ENCODE measurements at places on chromosomes 4 and X. TPM values are rescaled to one million over a fixed set of nuclear protein-coding genes. Genes with fewer than 3 reads are reported as not detected.

GRCh38 chr4:7847206-7847605 lies 92.5 kb downstream of the AFAP1 start:
- DNase-seq: no peak

DNA sequence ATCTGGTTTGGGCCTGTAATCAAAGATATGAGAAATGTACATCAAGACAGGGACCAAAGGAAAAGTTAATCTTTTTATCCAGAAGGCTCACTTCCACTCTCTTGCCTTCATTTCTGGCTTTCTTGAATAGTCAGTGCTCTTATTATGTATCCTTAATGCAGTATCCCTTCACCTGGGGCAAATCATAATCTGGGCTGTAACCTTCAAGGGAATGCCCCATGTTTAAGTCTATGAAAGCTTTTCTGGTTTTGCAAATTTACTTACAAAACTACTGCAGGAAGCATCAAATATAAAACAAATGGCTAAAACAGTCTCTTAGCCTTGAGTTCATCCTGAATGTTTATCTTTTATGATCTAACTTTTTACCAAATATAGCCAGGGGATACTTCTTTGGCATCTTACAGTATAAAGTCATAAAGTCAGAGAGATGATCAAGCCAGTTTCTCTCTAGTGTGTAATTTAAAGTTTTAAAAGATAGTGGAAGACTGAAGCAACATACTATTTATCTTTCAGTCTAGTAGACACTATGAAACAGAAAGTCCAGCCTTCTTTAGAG lies 1214.8 kb downstream of the STIM2 start:
- DNase-seq: no peak

DNA sequence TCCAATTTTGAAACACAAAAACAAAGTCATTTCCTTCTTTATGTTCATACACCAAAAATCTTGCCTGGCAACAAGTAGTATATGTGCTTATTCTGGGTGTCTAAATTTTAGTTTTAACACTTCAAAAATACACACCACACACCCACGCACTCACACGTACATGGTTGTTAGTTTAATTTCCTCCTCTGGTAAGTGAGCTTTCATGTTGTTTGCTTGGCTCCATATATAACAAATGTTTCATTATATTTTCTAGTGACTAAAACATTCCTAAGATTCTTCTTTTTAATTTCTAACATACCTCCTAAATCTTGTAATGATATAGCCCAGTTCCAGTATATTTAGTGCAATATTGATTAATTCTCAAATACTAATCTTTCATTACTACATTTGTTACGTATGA lies 80.9 kb downstream of the PRDM5 start:
- no peak for DNase-seq

- DNase-seq: no peak
These were observed 385.6 kb upstream of the ADGRL3 start for GRCh38 chr4:60814549-60814948.

DNA sequence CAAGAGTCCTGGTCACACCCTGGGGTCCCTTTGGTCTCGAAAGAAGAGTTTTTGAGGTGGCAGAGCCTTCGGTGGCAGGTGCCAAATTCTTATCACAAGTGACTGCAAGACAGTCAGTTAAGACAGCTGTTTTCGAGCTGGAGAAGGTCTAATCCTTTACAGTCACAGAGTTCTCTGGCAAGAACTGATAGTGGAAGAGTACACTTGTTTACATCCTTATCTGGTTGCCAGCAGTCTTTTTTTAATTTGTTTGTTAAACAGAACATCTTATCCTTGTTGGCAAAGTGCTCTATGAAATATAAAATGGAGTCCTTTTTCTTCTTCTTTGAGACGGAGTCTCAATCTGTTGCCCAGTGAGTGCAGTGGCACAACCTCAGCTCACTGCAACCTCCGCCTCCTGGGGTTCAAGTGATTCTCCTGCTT lies 50.4 kb upstream of the ELOVL6 start:
- DNase-seq: no peak

GRCh38 chr4:86100539-86101215 lies 259.2 kb downstream of the MAPK10 start:
- no peak for DNase-seq

GRCh38 chr4:157961229-157961990 lies 211.4 kb downstream of the GASK1B start:
- DNase-seq: no peak

DNA sequence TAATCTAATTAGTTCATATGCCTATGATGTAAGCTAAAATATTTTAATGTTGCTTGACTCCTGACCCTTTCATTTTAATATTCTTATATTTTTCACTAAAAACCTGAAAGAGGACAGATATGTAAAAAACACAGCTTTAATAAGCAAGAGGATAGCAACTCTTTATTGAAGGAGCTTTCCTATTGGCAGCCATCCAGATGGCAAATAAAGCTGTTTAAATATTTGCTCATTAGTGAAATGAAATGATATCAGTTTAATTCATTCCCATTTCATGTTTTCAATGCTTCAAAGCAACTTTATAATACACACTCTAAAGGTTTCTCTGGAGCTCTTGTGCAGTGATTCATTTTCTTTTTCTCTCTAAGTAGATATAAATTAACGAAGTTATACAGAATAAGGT lies 473.4 kb downstream of the PCDH7 start:
- DNase-seq: no peak

Gene CTBP1
- 171 TPM for total RNA-seq

Gene TLR3
- total RNA-seq: 28.6 TPM

Gene TLR8
- total RNA-seq: 0.89 TPM

Gene RASGEF1B
- 8.4 TPM for total RNA-seq

Gene APELA
- not detected for total RNA-seq
